Astrocyte of the hippocampus (primary cell): ENCODE measurements at places on chromosomes 5 and 9.
A peak's percentile ranks its signal among the peaks of the same experiment; 100 is the strongest.

- no peak for DNase-seq
These were observed 116.1 kb upstream of the SPOCK1 start for GRCh38 chr5:137615171-137615775.

DNA sequence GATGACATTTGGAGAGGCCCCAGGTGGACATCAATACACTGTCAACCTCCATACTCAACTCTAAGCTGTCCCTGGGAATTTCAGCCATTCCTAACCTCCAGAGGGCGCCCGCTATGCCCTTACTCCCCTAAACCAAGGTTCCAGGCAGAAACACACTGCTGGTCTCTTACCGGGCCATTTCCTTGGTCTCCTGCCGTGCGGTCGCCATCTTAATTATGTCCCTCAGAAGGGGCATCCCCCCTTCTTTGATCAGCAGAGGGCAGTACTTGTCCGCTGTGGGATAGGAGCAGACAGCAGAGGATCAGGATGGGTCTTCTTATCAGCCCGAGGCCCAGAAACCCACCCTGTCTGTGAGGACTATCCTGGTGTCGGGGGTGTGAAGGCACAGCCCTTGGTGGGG lies 9.3 kb upstream of the ZDHHC12 start:
- peak; percentile 89 for DNase-seq

DNA sequence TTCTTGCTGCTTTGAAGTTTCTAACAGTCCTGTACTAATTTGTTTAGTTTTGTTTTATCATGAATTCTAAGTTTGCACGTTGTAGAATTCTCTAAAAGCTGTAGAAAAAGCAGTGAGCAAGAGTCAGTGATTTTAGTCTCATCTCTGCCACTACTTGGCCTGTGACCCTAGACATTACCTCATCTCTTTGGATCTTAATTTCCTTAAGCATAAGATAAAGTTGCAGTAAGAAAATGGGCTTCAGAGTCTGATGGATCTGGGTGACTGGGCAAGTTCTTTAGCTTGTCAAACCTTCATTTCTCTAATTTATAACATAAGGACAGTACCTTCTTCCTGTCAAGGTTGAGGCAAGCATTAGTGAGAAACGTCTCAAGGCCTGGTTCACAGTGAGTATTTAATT lies 247.9 kb downstream of the DMRT2 start:
- no peak for DNase-seq

DNA sequence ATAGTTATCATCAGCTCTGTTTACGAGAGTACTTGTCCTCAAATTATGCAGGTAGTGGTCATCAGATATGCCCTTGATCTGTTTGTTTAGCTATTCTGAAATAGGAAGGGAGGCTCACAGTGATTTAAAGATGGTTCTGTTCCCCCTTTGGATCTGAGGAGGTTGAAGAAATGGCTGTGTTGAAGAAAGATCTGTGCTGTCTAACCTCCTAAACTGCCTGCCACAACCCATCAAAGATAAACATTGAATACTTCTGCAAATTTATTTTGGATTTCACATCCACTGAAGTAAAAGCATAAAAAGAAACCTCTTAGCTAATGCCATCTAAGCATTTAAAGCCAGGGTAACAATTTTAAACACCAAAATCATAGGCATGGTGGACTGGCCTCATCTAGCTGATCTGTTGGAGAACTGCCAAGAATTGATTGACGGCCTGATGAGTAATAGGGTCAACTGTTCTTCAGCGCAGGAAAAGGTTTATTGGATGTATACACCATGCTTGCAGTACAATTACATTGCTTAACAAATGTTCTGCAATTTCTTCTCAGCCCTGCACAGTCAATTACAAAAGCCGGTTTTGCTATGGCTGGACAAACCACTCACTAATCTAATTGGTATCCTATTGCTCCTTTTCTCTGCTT lies 97.6 kb downstream of the SEMA6A start:
- no peak for DNase-seq
